ENCODE measurements at places on chromosomes 16 and 17.

DNA sequence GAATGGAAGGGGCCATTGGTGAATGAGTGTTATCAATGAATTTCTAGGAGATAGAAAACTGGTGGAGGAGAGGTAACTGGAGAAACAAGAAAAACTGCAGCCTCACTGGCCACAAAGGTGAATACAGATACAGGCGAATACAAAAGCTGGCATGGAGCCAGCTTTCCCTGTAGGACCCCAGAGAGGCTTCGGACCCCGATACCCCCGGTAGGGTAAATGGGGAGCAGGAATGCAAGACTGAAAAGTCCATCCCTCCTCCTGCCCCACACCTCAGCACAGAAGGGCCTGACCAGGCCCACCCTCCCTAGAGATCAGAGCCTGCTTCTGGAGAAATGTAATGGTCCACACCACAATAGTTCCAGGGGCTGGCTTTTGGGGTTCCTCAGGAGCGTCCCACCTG, 4.9 kb upstream of the MYLK3 start:
- DNase-seq: no peak

DNA sequence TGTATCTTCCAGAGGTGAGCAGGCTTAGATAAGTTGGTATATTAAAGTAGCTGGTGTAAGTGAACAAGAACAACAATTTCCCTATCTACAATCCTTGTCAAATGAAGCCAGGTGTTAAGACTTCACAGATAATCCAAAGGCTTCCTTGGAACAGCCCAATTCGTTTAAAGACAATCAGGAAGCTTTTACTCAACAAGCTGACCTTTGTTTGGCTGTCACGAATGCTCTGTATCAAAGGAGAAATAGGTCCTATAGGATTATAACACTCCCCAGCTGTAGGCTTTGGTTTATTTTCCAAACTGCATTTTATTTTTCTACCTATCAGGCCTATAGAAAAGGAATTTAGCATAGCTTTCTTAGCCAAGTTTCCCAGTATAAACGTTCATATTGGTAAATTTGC, 766.5 kb upstream of the GOT2 start:
- no peak for DNase-seq

- no peak for DNase-seq
Observed at GRCh38 chr16:7321661-7322060, 11.0 kb upstream of the RBFOX1 start.

DNA sequence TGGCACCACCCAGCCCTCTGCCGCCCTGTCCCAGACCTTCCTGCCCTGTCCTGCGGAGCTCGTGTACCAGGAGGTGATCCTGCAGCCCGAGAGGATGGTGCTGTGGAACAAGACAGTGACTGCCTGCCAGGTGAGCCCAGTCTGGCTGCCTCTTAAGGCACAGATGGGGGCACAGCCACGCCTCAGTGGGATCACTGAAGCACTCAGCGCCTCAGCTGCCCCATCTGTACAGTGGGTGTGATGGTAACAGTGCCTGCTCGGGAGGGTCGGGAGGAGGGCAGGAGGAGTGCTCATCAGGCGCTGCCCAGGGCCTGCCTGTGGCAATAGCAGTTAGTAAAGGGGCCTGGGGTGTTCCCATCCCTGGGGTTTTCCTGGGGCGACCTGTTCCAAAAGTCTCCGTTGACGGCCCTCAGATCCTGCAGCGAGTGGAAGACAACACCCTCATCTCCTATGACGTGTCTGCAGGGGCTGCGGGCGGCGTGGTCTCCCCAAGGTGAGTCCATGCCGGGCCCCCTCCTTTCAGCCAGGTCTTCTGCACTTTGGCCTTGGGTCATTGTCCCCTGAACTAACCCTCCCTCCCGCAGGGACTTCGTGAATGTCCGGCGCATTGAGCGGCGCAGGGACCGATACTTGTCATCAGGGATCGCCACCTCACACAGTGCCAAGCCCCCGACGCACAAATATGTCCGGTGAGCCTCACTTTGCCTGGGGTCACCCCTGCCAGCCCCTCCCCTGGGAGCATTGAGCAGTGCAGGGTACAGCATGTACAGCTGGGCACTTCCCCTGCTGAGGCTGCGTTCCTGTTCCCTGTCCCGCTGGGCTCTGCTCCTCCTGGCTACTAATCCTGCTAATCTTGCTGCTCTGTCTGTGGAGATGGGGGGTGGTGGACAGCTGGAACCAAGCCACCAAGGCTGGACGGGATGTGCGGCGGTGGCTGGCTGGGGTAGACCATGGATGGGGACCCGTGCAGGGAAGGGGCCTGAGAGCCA, 4.5 kb upstream of the TCAP start:
- DNase-seq: no peak

DNA sequence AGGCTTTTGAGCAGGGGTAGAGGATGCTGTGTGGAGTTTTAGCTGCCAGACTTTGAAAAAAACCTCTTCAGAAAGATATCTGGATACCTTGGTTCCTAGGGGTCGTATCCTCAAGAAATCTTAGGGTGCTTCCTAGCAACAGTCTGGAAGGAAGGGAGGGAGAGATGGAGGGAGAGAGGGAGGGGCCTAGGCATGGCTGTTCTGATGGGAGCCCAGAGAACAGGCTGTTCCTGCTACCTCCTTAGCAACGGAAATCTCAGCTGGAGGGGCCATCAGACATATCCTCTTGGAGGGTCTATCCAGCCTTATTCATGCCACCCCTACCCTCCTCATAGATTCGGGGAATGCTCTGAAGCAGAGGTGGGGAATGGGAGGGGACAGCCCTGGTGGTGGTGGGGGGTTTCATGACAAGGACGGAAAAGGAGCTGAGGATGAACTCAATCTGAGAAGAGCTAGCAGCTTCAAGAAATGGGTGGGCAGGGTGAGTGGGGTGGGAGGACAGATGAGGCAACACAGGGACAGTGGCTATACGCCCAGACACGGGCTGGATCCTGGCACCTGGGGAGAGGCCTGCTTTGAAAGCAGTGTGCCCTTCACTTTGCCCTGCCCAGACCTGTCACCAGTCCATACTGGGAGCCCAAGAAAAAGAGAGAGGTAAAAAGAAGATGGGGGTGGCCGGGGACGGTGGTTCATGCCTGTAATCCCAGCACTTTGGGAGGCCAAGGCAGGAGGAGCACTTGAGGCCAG, 2.9 kb upstream of the THRA start:
- no peak for DNase-seq

DNA sequence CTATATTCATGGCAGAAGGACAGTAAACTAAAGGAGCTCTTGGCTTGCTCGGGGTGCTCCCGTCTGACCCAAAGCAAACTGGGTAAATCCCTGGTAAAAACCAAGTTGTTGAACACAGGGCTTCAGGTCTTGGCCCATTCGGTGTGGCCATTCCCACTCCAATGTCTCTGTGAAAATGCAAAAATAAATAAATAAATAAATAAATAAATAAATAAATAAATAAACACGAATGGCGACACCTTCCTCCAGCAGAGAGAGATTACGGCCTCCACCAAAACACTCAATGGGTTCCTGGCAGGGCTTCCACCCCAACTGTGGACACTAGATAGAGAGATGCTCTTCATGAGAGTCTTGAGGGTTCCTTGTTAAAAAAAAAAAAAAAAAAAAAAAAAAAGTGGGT, 325.3 kb downstream of the SOX9 start:
- no peak for DNase-seq

Measured in OCI-M1 (cell line).